ENCODE measurements at places on chromosomes 7 and 10.

DNA sequence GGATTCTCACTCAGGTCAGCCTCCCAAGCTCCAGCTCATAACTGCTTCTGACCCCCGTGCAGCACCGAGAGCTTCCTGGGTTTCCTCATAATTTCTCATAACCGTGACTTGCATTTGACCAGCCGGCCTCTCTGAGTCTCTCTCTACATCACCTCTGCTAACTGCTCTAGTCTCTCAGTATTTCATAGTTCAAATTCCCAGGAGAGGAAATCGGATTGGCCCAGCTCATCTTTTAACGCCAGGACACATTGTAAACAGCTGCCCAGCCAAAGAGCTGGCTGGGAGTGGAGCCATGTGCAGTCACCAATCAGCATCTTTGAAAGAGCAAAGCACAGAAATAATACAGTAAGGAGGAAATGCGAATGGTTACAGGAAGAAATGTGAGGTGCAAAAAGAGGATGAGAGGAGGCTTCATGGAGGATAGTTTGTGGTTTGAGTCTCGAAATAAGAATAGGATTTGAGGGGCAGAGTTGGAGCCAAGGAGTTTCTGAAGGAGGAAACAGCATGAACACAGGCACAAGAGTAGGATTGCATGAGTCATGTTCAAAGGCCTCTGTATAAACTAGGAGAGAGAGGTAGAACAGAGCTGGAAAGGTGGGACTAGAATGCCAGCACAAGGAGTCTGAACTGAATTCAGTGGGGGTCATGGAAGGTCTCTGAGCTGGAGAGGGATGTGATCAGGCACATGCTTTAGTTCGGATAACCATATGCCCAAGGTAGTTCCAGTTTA lies 15.2 kb upstream of the LBX1 start:
- no peak for DNase-seq

DNA sequence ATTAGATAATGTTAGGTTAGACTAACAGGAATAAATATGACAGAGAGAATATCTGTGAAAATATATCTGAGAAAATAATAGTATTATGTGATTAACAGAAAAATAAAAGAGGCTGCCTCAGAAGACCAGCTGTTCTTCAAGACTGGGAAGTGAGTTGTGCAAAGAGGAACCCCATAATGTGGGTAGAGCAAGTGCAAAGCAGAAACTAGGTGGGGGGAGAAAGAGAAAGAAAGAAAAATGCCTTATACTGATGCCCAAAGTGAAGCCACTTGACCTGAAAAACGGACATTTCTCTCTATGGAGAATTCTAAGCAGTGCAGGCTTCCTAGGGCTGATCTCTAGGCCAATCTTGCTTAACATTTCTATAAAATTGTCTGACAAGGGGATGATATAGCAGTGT lies 3.8 kb downstream of the NEBL start:
- DNase-seq: no peak

DNA sequence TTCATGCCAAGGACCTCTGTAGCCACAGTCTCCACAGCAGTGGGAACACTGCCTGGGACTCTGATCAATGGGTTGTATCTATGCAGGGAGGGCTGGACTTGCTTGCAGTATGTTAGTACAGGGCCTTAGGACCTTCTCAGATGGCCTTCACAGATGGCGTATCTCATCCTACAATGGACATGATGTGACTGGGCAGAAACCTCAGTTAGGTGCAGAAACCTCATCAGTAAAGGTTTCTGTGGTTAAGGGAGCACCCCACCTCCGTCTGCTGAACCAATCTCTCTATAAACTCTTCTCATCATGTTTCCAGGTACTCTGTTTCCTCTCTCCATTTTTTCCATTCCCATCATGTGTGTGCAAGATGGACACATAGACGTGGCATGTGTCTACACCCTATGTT lies 154.9 kb downstream of the EVX1 start:
- DNase-seq: no peak

GRCh38 chr7:112821345-112821744 lies 31.2 kb upstream of the TMEM168 start:
- DNase-seq: no peak

DNA sequence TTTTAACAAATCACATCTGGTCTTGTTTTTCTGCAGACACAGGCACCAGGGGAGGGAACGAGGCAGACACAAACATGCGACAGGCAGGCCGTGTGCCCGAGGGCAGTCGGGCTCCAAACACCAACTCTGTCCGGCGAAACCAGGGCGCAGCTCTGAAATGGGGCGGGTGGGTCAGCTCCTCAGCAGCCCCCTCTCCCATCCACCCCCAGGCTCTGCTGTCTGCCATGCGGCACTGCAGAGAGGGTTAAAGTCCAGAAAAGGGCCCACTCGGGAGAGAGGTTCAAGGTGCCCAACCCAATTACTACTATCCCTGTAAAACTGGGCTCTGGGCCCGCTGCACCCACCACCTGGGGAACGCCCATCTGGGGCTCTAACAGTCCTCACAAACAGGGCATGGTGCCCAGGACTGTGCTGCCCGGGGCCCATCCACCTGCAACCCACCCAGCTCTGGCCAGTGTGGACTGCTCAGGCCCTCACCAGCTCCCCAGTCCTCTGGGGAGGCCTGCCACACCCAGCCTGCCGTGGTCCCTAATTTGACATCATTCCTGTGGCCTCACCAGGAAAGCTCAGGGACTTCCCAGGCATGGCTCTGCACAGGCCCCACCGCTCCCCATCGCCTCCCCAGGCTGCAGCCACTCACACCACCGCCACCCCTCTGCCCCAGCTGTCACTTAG lies 18.7 kb downstream of the YKT6 start:
- DNase-seq: no peak

DNA sequence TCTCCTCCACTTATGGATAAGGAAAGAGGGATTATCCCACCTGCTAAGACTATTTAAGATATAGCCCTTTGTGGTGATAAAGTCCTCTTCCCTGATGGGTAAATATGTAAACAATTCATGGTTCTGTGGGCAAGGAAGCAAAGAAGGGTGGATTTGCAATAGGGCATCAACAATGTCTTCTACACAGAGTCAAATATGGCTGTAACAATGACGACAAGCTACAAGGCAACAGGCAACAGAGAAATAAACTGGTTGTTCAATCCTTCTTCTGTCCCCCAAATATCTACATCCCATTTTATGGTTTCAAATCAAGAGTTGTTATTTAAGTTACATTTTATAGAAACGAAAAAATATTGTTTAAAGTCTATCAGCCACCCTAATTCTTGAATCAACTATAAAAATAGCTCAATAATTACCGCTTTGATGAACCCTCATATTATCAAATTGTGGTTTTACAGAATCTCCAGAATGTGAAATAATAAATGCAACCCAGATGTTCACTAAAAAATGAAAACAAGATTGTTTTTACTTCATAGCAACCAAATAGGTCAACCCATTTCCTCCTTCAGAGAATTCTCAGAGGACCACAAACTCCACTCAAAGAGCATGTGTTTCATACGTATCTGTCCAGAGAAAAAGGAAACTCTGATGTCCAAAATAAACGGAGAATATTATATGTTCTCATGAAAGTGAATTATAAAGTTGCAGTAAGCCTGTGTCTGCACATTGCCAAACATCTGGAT lies 13.8 kb downstream of the CYTH3 start:
- no peak for DNase-seq

DNA sequence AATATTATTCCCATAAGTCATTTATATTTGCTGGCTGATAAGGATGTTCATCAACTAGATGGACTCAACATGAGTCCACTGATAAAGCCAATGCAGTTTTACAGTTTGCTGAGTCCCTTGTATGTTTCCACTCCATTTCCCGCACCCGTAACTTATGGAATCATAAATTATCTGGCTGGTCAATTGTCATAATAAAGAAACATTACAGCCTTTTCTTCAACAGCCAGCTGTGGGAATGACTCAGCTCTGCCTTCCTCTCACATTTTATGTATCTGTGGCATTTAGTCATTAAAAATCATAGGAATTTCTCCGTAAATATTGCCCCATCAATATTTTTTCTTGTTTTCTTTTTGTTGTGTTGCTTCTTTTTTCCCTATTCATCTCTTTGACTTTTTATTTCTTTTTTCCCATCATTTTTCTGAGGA lies 22.3 kb upstream of the TMEM26 start:
- no peak for DNase-seq

DNA sequence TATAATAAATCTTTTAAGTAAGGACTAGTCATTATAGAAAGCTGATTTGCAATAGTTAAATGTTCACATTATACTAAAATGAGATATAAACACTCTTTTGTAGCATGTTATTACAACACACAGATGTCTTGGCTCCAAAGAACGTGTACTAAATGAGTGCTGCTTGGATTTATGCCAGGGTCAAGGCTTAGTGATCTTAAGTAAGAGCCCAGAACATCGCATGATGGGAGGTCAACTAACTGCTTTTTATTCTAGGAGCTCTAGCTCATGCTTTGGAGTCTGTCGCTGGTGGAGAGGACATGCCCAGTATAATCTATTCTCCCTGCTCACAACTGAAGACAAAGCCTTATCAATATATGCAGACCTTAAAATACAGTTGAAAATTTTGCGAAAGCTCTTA lies 315.1 kb downstream of the BBS9 start:
- no peak for DNase-seq

GRCh38 chr10:23070913-23071218 lies 24.5 kb upstream of the MSRB2 start:
- DNase-seq: no peak

DNA sequence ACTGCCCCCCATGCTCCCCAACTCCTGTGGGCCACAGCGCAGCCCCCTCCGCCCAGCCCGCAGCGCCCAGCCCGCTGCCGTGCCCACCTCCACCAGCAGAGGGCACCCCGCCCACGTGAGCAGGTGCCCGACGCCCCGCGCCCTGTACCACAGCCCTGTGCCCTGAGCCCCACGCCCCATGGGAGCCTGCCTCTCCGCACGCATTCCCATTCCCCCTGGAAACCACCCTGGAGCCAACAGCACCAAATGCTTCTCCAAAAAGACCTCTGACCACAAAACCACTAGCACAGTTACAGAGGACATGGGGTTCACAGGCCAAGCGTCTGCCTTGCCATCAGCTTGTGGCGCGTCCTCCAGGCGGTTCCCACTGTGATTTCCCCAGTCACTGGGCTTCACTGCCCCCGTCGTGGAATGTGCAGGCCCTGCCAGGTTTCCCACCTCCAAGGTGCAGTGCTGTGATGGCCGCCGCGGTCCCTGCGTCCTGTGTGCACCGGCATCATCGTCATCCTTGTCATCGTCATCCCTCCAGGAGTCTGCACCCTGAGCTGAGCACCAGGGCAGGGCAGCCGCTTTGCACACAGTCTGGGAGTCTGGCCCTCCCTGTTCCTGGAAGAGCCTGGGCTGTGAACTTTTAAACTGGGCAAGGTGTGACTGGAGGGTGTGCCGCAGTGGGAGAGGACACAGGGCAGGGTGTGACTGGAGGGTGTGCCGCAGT lies 61.7 kb downstream of the PWWP2B start:
- DNase-seq: peak; percentile 57

DNA sequence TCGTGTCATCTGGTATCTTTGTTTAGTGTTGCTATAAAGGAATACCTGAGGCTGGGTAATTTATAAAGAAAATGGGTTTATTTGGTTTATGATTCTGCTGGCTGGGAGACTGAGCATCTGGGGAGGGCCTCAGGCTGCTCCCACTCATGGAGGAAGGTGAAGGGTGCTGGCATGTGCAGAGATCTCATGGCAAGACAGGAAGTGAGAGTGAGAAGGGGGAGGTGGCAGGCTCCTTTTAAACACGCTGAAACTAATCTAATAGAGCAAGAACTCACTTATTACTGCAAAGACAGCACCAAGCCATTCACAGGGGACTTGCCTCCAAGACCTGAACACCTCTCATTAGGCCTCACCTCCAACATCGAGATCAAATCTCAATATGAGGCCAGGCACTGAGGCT lies 11.3 kb downstream of the OIT3 start:
- no peak for DNase-seq

GRCh38 chr7:43302211-43302711 lies 189.8 kb downstream of the HECW1 start:
- DNase-seq: no peak

- DNase-seq: no peak
Observed at GRCh38 chr7:51067258-51067657, 249.4 kb downstream of the COBL start.

GRCh38 chr7:155846936-155847335 lies 34.7 kb upstream of the SHH start:
- no peak for DNase-seq

DNA sequence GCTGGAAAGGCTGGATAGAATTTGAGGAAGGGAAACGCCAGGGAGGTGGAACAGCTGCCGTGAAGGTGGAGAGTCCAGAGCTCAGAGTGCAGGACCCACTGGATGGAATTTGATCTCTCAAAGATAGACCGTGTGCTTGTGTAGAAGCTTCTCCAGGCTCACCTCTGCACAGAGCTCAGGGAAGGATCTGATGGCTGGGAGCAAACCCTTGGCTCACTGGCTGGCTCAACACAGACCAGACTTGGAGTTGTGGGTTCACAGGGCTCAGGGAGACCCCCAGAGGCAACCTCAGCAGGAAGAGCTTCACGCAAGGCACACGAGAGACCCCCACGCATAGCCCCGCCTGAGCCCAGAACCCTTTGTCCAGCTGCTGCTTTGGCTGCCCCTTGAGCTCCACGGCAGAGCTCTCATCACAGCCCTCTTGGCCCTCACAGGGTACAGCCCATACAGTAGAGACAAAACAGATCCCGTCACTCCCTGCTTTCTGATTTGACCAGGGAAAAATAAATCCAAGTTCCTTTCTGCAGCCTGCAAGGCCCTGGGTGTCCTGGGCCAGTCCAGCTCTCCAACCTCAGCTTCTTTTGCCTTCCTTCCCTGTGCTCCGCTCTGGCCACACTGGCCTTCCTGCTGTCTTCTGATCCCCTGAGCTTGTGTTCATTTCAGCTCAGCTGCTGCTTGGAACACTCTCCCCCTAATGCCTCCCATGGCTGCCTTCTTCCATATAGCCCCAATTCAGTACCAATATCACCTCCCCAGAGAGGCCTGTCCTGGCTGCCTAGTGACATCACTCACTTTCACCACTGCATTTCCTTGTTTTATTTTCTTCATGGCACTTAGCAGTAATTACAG lies 26.3 kb downstream of the GHRHR start:
- DNase-seq: no peak

GRCh38 chr7:142770661-142771352 lies at the start of gene PRSS2:
PRSS2 (plus strand) TSS chr7:142770970; CDS start chr7:142770983, 13 bp downstream.
- no peak for DNase-seq

DNA sequence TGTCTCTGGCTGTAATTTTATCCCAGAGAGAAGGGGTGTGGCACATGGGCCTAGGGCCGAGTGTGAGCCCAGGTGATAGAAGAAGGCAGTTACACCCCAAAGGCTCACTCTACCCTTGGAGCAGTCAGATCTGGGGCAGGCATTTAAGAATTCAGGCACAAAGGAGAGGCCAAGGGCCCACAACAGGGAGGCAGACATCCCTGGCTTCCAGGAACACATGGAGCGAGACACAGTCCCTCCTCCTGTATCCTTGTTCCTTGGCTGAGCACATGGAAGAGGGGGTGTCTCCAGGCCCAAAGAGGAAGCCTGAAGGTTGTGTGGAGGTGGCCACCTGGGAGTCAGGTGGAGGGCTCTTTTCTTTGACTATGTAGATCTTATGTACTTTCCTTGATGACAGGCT lies 286.2 kb downstream of the RPS24 start:
- DNase-seq: no peak

- DNase-seq: no peak
Observed at GRCh38 chr10:29068302-29068701, 220.6 kb upstream of the LYZL1 start.

GRCh38 chr10:114507449-114507848 lies 103.1 kb upstream of the AFAP1L2 start:
- DNase-seq: no peak

All from activated T-helper 9 cell treated with anti-CD3 and anti-CD28 coated beads, Interleukin-2, amount 50 U/mL, for 16 hours (primary cell).